Stimulated activated CD8-positive, alpha-beta memory T cell treated with anti-CD3 and anti-CD28 coated beads, Interleukin-15, amount 100 ng/mL, for 24 hours (primary cell): ENCODE measurements at places on chromosomes 2 and 18.

DNA sequence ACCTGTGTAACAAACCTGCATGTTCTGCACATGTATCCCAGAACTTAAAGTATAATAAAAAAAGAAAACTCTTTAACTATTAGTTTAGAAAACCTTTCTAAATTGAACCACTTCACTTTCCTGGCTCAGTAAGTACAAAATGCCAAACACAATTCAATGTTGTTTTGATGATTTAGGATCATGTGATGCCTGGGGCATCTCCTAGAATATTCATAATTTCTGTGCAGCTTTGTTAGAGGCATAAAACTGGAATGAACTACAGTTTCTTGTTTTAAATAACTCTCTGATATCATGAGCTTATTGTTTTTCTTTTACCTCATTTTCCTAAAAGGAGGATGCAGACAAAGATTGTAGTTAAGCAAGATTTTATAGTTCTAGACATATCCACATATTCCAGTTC, 139.0 kb upstream of the SESTD1 start:
- DNase-seq = no peak

DNA sequence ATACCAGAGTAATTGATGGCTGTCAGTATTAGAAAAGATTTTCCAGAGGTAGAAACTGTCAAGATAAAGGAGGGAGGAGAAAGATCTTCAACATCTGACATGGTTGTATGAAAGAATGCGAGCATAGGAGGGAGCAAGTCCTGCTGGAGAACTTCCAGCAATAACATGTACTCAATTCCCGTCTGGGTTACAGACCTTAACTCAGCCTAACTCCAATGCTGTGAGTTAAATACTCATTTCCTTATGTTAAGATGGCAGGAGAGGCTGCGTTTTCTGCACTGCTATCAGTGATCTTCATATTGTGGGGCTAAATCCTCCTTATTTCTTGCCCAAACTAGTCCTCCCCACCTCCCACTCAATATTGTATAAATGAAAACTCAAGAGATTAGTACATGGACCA, 6.7 kb upstream of the CERS6 start:
- DNase-seq = no peak

GRCh38 chr18:79552140-79552631, 127.4 kb upstream of the CTDP1 start:
- DNase-seq = no peak

- no peak for DNase-seq
Measured at GRCh38 chr2:74333175-74333574, 10.0 kb downstream of the SLC4A5 start.

GRCh38 chr2:18345848-18346247, 214.6 kb downstream of the RDH14 start:
- DNase-seq = no peak

- peak; percentile 95 for DNase-seq
Measured at GRCh38 chr2:239401067-239401880, 454 bp upstream of the HDAC4 start.

GRCh38 chr2:129103936-129104878, 785.5 kb upstream of the HS6ST1 start:
- DNase-seq = no peak

GRCh38 chr2:101473911-101474701, 806 bp downstream of the RFX8 start:
- no peak for DNase-seq

GRCh38 chr2:51027968-51028367, 4.0 kb downstream of the NRXN1 start:
- no peak for DNase-seq

DNA sequence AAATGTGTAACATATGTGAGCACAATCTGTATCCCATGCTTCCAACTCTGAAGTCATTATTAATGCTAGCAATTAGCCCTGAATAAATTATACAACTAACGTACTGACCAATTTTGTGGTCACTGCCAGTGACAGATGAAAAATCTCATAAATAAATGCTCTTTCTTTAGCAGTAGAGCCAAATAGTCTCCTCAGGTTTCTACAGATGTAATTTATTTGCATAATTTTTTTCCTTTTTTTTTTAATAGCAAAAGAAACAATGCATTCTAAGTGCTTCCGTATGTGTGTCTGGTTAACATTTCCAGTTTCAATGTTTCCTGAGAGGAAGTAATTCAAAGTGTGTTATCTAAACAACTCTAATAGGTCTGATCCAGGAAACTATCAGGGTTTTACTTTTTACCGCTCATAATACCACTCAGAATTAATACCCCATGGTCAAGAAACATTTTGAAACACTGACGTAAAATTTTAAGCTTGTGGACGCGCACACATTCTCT, 108.4 kb downstream of the MEP1B start:
- no peak for DNase-seq

GRCh38 chr2:149597050-149597667, 9.6 kb upstream of the MMADHC start:
- no peak for DNase-seq

- no peak for DNase-seq
Measured at GRCh38 chr2:43136011-43136799, 90.2 kb downstream of the ZFP36L2 start.

- DNase-seq = no peak
Measured at GRCh38 chr18:44911773-44912172, 231.1 kb downstream of the SETBP1 start.

DNA sequence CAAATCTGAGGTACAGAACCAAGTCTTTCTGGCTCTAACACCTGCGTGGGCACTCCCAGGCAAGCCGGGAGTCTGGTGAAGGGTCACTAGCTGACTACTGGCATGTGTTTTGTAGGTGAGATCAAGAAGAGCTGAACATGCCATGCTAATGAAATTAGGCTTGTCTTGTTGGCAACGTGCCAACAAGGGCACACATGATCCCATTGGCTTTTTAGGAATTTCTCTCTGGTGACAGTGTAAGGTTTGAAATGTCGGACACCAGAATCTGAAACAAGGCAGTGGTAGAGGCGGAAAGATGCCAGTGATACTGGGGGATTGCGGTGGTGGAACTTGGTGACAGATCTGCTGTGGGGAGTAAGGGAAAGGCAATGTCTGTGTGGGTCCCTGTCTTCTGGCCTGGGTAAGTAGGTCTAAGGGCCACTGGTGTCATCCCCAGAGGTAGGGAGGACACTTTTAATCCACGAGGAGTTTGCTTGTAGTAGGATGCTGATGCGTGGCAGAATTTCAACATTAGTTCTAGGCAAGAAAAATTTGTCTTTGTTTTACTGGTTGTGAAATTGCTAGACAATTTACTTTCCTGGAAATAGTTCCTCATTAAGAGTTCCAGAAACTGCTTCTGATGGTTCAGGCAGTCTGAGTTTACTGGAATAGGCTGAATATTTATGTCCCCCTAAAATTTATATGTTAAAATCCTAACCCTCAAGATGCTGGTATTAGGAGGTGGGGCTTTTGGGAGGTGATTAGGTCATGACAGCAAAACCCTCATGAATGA, 52.6 kb upstream of the ACMSD start:
- DNase-seq = no peak

DNA sequence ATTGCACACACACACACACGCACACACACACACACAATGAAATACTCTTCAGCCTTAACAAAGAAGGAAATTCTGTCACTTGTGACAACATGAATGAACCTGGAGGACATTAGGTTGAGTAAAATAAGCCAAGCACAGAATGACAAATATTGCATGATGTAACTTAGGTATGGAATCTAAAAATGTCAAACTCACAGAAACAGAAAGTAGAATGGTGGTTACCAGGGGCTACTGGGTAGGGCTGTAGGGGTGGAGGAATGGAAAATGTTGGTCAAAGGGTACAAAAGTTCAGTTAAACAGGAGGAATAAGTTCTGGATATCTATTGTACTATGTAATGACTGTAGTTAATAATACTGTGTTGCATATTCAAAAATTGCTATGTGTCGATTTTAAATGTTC, 29.5 kb downstream of the SCN2A start:
- no peak for DNase-seq

DNA sequence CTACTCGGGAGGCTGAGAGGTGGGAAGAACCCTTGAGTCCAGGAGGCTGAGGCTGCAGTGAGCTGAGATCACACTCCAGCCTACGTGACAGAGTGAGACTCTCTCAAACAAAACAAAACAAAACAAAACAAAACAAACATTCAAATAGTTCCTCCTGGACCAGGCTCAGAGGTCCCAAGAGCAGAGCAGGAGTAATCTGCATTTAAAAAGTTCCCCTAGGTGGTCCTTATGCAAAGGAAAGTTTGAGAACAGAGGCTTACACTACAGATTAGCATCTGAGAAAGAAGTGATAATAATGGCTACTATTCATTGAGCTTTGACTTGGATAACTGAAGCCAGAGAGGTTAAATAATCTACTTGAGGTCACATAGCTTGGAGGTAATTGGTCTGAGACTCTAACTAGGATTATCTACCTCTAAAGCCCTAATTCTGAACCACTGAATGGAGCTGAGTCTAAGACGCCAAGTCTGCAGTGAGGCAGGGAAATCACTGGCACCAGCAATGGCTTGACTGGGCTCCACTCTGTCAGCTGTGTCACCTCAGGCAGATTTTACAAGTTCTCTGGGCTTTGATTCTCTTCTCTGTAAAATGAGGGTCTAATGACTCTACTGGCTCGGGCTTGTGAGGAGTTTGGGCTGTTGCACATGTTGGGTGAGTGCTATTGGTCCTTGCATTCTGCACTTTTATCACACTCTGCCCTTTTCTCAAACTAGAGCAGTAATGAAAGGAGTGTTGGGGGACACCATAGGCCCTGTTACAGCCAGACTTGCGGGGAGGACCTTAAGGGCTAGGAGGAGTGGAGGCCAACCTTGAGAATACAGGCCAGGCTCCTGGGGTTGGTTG, 29.2 kb upstream of the DLX2 start:
- no peak for DNase-seq

GRCh38 chr2:209321076-209321475, 102.8 kb upstream of the MAP2 start:
- DNase-seq = no peak

- no peak for DNase-seq
Measured at GRCh38 chr18:35619464-35619863, 37.9 kb downstream of the GALNT1 start.

- no peak for DNase-seq
Measured at GRCh38 chr2:54388076-54388475, 68.1 kb upstream of the SPTBN1 start.

DNA sequence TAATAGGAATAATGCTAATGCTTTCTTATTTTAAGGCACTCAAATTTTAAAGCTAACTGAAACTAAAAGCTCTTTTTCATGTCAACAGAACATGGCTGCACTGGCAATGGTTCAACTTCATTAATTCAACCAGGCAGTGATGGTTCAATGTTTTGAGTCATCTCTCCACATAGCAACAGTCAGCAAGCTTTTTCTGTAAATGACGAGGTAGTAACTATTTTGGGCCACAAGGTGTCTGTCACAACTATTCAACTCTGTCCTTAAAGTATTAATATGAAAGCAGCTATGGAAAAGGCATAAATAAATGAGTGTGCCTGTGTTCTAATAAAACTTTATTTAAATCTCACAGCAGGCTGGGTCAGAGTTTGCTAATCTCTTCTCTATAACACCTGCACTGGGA, 1425.6 kb upstream of the PIK3C3 start:
- DNase-seq = no peak

DNA sequence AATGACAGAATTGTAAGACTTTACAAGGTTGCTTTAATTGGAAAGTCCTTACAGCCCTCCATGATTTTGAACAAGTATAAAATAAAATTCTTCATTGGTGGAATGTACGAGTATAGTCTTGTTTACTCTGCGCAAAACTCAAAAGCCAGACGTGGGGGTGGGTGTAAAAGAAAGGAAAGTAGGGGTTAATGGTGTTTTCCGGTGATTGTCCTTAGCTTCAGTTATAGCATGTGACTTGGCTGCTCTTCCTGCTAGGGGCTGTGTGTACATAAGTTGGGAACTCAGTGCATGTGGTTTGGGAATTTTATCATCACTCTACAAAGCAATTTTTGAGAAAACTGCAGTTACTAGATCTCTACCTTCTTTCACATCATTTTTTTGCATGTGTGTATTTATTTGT, 82.4 kb upstream of the CAVIN2 start:
- DNase-seq = no peak

DNA sequence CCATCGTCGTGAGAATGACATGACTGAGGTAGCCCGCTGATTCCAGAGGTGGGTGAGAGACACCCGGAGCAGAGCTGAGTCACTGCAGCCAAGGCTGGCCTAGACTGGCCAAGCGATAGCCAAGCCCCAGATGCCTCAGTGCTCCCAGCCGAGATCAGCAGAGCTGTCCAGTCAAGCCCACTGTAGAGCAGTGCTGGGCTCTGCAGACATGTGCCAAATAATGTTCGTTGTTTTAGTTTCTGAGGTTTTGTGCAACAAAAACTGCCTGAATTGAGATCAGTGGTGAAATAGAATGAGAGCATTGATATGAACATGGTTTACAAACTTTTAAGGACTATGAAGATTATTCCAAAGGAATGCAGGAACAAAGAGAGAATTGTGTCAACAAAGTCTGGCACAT, 42.1 kb downstream of the INSIG2 start:
- DNase-seq = no peak
